EL (cell line): ENCODE measurements at places on chromosomes 3 and 15.

DNA sequence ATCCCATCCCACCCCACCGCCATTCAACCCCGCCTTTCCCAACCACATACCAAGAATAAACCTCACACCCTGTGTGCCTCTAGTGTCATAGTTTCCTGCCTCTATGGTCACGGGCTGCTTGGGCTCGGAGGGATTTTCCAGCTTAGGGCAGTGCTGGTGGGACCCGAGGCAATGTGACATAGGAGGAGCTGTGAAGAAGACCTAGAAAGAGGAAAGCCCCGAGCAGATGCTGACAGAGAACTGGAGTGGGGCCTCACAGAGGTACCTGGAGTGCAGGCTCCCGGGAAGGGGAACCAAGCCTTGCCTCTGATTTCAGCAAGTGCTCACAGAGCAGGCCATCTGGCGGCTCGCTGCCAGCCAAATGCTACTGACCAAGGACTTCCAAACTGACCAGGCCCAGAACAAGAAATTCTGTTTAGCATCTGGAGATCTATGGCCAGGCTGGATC is 27.5 kb downstream of the BHLHE40 start:
- DNase-seq: no peak

DNA sequence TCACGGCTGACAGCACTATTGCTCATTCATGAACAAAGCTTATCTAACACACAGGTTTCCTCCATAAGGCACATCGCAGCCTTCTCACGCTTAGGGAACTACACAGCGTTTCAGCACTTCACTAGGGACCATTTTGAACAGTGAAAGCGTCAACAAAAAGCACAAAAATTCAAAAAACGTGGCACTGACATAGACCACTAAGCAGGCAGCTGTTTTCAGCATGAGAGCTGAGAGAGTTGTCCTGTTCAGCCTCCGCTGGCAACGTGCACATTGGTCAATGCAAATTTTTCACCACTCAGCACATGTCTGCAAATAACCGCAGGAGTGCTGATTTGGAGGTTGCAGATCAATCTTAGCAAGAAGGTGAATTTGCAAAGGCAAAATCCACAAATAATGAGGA is 109.2 kb downstream of the LRRK1 start:
- no peak for DNase-seq

DNA sequence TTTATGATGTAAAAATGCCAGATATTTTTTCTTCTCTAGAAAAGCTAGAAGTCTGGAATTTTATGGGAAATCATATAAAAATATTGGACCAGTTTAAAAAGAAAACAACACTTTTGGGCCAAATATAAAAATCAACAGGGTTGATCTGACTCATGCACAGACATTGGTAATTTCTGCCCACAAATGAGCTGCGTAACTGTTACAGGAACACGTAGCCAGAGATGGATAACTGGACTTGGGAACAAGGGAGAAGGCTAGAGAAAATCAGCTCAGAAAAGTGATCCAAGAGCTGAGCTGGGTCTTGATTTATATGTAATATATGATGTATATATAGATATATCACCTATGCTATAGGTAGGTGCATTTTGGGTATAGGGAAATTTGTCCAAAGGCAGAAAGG is 36.8 kb upstream of the NAALADL2 start:
- no peak for DNase-seq

DNA sequence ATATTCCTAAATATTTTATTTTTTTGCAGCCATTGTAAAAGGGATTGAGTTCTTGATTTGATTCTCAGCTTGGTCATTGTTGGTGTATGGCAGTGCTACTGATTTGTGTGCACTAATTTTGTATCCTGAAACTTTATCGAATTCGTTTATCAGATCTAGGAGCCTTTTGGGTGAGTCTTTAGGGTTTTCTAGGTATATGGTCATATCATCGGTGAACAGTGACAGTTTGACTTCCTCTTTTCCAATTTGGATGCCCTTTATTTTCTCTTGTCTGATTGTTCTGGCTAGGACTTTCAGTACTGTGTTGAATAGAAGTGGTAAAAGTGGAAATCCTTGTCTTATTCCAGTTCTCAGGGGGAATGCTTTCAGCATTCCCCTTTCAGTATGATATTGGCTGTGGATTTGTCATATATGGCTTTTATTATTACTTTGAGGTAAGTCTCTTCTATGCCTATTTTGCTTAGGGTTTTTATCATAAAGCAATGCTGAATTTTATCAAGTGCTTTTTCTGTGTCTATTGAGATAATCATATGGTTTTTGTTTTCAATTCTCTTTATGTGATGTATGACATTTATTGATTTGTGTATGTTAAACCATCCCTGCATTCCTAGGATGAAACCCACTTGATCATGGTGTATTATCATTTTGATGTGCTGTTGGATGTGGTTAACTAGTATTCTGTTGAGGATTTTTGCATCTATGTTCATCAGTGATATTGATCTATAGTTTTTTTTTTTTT is 11.4 kb upstream of the SLC9A9 start:
- no peak for DNase-seq

DNA sequence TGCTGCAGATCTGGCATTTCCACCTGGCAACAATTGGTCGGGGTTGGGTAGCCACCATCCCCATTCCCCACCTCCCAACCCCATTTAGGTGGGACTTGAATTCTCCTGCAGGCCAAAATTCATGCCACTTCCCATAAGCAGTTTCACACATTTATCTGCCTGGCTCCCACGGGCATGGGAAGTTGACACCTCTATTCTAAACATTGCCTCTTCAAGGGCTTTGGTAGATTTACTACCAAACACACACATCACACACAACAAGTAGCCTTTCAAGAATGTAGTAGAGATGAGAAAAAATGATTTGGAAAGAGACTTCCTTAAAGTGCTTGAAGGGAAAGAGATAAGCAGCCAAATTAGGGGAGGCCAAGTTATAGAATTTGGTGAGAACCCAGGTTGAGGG is 30.9 kb downstream of the ZBTB38 start:
- no peak for DNase-seq

DNA sequence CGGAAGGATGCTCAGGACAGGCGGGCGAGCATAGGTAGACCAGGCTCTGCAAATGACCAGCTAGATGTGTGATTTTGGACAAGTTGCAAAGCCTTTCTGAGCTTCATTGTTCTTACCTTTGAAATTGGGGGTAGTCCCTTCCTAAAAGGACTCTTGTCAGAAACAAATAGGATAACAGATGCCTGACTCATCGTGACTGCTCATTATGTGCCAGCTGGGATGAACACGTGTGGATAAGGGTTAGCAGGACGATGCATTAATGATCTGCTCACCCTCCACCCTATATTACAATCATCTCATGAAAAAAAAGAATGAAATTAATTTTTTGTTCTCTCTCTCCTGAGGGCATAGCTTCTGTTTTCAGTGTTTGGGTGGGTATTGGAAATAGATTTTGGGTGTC is 223.4 kb downstream of the NR2F2 start:
- peak; percentile 64 for DNase-seq

- DNase-seq: no peak
These were observed 451 bp upstream of the STOML1 start for GRCh38 chr15:73992594-73992898.

- DNase-seq: peak; percentile 13
These were observed 345.7 kb downstream of the CNTN3 start for GRCh38 chr3:74268753-74269152.

GRCh38 chr3:73680391-73681095 is 55.8 kb upstream of the PDZRN3 start:
- DNase-seq: no peak

- DNase-seq: no peak
These were observed 41.9 kb upstream of the THBS1 start for GRCh38 chr15:39538936-39539335.

GRCh38 chr3:38575279-38575843 is 74.1 kb downstream of the SCN5A start:
- DNase-seq: no peak

GRCh38 chr15:70166506-70167087 is 68.9 kb upstream of the TLE3 start:
- DNase-seq: no peak

DNA sequence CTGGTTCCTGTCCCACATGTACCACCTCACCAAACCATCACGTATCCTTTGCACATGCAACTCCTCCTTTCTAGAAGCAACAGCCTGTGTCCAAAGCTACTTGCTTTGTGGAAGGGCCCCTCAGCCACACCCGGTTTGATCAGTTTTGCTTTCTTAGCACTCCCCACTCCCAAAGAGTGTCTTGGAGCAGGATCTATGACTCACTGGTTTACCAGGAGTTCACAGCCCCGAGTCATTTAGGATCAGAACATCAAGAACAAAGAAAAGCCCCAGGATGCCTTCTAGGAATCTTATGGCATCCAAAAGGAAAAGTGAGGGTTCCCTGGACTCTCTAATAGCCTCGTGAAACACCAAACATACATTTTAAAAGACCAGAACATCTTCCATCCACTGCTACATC is 50.7 kb upstream of the IGF1R start:
- DNase-seq: peak; percentile 4

- DNase-seq: no peak
These were observed 921.3 kb downstream of the TUSC7 start for GRCh38 chr3:117630885-117631284.

DNA sequence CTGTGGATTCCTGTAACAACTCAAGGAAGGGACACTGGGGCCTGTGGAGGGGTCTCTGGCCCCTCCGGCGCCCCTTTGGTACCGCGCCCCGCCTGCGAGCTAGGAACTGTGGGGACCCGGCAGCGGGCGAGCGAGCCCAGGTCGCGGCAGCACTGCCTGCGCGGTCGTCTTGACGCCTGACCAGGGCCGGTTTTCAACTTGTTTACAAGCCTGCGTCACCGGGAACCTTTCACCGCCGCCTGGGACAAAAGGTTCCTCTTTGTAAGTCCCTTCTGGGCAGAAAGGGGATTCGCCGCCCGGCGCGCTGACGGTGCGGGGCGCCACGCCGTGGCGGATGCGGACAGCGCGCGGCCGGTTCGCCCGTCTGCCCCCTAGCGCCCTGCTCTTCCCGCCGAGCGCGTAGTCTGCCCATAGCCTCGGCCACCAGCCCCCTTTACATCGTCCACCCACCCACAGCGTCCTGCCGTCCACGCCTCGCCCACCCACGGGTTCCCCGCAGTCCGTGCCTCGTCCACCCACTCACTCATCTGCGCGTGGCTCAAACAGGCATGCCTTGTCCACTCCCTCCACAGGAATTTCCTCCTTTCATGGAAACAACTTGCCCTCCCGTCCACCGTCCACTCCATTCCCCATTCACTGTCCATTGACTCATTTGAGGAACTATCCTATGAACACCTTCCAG is 5.5 kb upstream of the CFAP100 start:
- DNase-seq: peak; percentile 86

- DNase-seq: no peak
These were observed 568.6 kb downstream of the TAFA4 start for GRCh38 chr3:68363796-68364195.

- peak; percentile 59 for DNase-seq
These were observed 1.7 kb downstream of the SEMA3B start for GRCh38 chr3:50270422-50271224.

- DNase-seq: no peak
These were observed 174.6 kb downstream of the KLHL25 start for GRCh38 chr15:85619992-85620689.

DNA sequence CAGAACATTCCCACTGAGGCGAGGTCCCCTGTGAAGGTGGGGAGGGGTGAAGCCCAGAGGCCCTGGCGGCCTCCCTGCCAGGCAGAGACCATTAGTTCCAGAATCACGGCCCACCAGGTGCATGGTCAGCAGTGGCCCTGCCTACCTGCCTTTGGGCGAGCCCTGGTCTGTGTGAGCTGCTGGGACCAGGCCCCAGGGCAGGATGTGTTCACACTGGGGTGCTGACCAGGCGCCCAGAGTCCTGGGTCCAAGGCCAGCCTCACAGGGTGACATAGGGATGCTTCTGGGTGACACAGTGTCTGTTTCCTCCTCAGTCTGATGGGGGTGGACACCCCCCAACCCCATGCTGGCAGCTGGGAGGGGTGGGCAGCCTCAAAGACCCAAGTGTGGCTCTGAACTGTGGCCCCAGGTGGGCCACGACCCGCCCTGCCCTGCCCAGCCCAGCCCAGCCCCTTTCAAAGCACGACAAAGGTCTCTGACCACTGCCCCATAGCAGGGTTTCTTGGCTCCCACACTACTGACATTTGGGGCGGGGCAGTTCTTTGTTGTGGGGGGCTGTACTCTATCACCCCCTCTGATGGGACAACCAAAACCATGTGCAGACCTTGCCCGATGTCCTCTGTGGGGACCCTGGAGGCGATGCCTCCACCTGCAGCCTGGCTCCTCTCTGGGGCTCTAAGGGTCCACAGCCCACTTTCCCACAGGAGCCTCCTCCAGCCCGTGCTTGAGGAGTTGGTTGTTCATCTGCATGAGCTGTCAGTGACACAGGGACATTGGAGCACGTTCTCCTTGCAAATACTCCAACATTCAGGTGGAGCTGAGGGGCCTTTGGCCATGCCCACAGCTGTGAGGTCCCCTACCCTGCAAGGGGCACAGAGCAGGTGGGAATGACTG is 44.8 kb upstream of the SLC41A3 start:
- no peak for DNase-seq

- no peak for DNase-seq
These were observed 30.2 kb downstream of the PML start for GRCh38 chr15:74024687-74025086.

DNA sequence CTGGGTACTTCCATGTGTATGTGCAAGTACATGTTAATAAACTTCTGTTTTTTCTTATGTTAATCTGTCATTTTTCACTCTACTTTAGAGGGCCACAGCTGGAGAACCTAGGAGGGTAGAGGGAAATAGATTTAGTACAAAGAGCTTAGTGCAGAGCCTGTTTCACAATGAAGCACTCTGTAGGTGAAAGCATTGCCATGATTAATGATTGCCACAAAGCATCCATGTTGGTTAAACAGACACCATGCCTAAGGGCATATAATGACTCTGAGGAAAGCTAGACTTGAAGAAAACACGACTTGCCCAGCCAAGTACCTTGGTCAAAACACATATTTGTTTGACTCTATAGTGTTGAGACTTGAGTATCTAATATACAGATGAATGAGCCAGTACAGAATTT is 338.4 kb downstream of the FHIT start:
- DNase-seq: no peak

GRCh38 chr3:32743934-32744333 is 58.9 kb downstream of the CNOT10 start:
- peak; percentile 6 for DNase-seq

DNA sequence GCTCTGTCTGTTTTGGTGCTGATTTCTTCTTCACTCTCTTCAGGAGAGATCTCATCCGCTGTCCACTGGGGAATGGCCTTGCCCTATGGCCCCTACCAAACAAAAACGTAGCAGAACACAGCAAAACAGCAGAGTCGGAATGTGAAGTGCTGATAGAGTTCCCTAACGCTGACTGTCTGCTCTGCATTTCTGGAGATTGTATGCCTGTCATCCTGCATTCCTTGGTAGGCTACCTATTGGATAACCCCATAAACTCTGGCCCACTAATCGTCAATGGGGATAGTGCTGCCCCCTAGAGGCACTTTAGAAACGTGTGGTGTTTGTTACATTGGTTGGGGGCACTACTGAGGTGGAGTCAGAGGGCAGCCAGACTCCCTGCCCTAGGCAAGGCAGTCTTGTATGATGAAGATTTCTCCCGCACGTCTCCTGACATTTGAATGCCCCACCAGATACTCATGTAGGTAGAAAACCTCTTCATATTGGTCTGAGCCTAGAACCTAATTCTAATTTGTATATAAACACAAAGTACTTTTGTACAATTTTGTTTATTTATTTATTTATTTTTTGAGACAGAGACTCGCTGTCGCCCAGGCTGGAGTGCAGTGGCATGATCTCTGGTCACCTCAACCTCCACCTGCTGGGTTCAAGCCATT is 15.6 kb upstream of the MAGEF1 start:
- peak; percentile 75 for DNase-seq
